ENCODE measurements at places on chromosomes 6 and 20. TPM values are rescaled to one million over a fixed set of nuclear protein-coding genes. Genes with fewer than 3 reads are reported as not detected.

The DCDC2 gene
- total RNA-seq = 0.74 TPM

The HLA-DQB1 gene
- total RNA-seq = not detected

The COX4I2 gene
- not detected for total RNA-seq

The SLC32A1 gene
- total RNA-seq = not detected

The TFAP2D gene
- total RNA-seq = not detected

The JPH2 gene
- not detected for total RNA-seq

The TBXT gene
- total RNA-seq = not detected

The TXLNB gene
- total RNA-seq = 0.22 TPM

The RAET1L gene
- total RNA-seq = not detected

The VSX1 gene
- total RNA-seq = not detected

The PGC gene
- not detected for total RNA-seq

The GRM1 gene
- not detected for total RNA-seq

The SALL4 gene
- total RNA-seq = 0.24 TPM

The SIGLEC1 gene
- total RNA-seq = 6.2 TPM

The CGA gene
- total RNA-seq = not detected

The MICB gene
- 1.2 TPM for total RNA-seq
